Activated CD4-positive, alpha-beta T cell treated with anti-CD3 and anti-CD28 coated beads, Interleukin-2, amount 50 U/mL, for 24 hours (primary cell): ENCODE measurements at places on chromosomes 7 and 10.

DNA sequence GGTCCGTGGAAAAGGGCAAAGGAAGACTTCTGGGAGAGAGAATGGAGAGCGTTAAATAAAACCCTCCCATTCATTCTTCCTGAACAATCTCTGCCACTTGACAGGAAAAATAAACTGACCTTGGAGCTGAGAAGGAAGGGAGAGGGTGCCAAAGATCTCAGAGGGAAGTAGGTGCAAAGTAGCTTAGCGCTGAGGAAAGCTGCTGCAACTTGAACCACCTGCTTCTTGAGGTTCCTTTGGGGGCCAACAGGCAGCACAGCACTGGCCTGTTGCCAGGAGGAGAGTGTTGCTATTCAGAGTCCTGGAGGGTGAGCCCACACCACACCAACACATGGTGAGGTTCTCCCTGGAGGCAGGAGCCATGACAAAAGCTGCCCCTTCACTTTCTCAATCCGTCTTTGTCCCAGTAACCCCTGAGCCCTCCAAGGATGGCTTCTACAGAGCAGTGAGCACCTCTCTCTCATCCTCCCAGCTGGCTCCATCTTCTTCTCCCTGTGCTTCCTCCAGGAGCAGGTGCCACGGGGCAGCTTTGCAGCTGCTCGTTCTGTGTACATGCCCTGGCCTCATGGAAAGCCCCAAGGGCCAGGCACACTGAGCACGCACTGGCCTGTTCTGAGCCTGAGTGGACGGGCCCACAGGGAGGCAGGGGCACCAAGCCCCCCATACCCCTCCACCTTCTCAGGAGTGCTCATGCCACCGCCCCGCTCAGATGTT lies 101.3 kb downstream of the STRA8 start:
- no peak for DNase-seq

- no peak for DNase-seq
Measured at GRCh38 chr10:123884907-123885381, 6.7 kb downstream of the CPXM2 start.

DNA sequence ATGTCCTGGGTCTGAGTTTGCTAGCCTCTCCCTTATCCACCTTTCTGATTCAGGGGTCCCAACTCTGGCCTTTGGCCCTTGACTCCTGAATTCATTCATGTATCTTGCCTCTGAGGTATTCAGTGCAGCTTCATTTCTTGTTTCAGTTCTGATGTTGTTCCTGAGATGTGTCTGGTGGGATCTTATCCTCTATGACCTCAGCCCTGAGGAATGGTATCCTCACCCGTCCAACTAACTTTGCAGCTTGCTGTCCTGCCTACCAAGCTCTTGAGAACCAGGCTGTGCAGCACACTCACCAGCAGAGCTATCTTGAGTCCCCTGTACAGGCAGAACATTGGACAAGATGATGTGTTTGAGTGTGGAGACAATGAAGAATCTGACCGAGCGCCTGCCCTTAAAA lies 13.8 kb downstream of the SUFU start:
- no peak for DNase-seq

DNA sequence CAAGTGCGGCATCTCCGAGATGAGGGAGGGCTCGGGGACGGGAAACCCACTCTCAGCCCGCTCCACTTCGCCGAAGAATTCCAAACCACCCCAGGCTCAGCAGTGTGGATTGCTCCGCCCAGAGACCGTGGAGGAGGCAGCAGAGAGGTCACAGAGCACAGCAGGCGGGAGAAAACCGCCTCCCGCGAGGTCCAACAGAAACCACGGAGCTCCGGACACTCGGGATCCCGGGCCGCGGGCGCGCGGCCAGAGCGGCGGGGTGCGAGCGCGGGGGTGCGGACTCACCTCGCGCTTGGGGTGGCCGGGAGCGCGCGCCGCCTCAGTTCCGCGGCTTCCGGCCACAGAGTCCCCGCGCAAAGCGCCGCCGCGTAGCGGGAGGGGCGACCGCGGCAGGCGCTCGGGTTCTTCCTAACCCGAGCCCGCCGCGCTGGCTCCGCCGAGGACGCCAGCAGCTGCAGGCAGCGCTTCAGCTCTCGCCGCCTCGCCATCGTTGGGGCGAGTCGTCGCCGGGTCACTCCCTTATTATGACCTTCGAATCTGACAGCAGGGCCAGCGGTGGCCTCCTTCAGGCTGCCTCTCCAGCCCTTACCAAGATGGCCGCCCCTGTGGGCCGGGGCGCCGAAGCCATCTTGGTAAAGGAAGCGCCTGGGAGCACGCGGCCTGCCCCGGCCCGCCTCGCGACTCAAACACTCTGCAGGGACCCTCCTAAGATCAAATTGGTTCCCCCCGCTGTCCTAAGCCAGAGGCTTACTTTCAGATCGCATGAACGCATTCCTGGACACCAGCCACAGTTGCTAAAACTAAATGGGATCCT lies at the start of gene NAPEPLD:
Gene NAPEPLD, minus strand, starts transcription at position 106 of the 814 bp plus-strand sequence. CDS start 20,323 bp downstream, outside the sequence.
- peak; percentile 69 for DNase-seq

GRCh38 chr7:130872756-130873448 lies 138.9 kb upstream of the KLF14 start:
- DNase-seq, result no peak

- DNase-seq, result no peak
Measured at GRCh38 chr10:86258499-86258898, 108.1 kb downstream of the GRID1 start.

GRCh38 chr7:2131341-2131740 lies 101.4 kb downstream of the MAD1L1 start:
- no peak for DNase-seq

GRCh38 chr7:70953331-70953741 lies 178.6 kb upstream of the GALNT17 start:
- no peak for DNase-seq

- no peak for DNase-seq
Measured at GRCh38 chr7:81769891-81770727, at the start of gene HGF. Gene HGF (minus strand): TSS chr7:81770047. CDS start chr7:81769971, 76 bp downstream.

DNA sequence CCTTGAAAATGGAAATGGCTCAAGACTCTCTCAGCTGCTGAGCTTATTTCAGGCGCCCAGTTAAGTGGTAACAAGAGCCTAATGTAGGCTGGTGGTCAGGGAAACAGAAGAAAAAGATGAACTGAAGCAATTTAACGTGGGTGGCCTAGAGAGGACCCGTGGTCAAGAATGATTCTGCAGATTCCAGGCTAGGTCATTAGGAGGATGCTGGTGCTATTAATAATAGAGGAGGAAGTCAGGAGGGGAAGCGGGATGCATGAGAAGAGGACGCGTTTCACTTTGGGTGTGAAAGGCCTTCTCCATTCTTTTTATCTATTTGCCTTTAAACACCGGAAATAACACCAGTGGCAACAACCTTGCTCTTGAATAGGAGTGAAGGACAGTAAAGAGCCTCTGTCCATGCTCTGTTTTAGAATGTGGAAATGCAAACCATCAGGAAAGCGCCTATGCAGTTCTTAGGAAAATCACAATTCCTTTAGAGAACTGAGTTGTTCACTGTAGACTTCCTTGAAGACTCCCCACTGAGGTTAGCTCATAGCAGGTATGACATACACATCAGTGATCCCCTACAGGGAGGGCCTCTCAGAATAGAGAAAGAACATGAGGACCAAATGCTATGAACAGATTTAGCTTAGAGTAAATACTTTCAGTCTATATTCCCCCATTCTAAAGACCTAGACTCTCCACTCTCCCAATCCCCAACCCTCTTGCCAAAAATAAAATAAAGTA lies 8.6 kb downstream of the LIPA start:
- DNase-seq, result no peak

DNA sequence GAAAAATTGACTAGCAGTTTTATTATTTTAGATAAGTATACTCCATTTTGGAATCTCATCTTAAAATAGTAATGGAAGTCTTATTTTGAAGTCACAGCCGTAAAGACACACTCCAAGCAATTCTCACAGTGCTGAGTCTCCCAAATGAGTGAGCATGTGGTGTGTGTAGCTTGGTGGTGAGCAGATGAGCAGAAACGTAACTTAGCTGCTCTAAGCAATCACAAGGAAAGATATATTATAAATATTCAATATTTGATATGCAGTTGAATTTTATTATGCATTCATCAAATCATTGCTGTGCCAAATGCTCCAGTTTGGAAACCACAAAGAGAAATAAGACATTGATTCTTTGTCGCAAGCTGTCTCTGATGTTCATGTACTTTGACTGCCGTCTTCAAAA lies 61.2 kb downstream of the CSTF2T start:
- no peak for DNase-seq

DNA sequence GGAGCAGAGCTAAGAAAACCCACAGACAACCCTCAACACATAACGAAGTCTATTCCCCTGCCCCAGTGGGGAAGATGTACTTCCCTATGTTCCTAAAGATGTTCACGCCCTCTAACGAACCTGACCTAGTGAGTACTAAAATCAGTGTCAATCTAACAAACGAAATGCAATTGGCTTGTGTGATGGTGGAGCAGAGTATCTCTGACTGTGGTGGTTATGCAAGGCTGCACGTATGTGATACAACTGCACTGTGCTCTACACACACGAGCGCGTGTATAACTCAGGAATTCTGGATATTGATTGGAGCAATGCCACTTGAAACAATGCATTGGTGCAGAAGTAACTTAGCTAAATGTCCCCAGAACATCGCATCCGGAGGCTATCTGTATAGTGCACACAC lies 1.3 kb downstream of the ANKRD16 start:
- no peak for DNase-seq

DNA sequence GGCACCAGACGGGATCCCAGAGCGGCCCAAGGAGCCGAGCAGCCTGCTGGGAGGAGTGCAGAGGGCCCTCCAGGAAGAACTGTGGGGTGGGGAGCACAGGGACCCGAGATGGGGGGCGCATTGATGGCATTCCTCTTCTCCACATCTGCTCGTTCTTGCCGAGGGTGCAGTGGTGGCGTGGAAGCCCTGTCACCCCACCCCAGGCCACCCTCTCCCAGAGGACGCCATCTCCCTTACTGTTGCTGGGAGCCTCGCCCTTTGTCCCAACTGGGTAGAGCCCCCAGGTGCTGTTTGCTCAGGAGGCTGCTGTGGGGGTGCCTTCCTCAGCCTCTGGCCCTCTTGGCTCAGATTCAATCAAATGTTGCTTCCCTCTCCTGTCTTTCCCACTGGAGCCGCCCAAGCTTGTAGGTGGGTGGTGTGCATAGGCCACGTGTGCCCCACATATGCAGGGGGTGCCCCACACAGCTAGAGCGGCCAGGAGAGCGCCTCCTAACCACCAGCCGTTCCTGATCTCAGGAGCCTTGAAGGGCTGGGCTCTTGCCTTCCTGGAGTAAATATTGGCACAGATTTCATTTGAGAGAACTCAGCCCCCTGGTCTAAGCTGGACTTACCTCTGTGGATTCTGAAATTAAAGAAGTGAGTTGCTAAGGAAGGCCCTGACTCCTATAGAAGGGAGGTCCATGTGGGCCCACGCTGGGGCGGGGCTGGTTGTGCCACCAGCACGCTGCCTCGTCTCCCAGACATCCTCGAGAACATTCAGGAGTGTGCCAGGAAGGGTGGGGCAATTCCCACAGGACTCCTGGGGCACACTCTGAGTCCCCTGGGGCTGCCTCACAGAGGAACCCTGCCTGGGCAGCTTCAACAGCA lies 39.2 kb downstream of the ZNF467 start:
- DNase-seq, result no peak

GRCh38 chr7:105011141-105011830 lies 2.7 kb upstream of the KMT2E start:
- no peak for DNase-seq

DNA sequence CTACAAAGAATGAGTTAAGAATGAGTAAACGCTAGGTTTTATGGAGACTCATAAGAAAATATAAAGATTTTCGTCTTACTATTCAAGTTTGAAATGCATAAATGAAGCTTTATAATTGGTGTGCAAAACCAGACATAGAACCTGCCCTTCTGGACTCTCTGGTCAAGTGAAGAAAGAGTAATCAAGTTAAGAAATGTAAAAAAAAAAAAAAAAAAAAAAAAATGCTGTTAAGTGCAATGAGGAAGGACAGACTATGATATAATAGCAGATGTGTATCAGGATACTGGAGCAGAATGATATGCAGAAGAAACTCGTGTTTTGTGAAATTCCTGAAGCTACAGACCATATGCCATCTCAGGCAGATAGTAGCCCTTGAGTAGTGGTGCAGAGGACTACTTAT lies 5.6 kb downstream of the PCGF5 start:
- DNase-seq, result no peak

GRCh38 chr7:116528008-116528789 lies 3.4 kb downstream of the CAV1 start:
- no peak for DNase-seq

GRCh38 chr7:129970816-129971215 lies 18.1 kb upstream of the UBE2H start:
- DNase-seq, result no peak

DNA sequence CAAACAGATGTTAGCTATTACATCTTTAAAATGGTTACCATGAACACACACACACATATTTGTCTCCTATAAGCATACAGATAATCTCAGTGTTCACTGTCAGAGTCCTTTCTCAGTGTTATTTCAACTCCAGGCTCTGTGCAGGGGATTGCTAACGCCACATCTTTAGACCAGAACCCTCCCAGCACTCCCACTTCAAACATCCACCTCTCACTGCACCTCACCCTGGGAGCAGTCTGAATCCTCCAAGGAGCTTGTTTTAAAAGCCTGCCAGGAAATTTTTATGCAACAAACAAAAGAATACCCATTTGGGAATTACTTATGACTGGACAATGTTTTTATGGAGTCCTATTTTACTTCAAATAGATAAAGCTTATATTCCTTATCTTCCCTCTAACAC lies 107.4 kb downstream of the PARD3 start:
- DNase-seq, result no peak

- no peak for DNase-seq
Measured at GRCh38 chr10:29344073-29344820, 55.4 kb downstream of the LYZL1 start.

GRCh38 chr10:12344375-12345110 lies 4.8 kb upstream of the CAMK1D start:
- DNase-seq, result no peak

GRCh38 chr10:101646364-101646763 lies 48.6 kb downstream of the FBXW4 start:
- no peak for DNase-seq

- peak; percentile 4 for DNase-seq
Measured at GRCh38 chr10:1149793-1150637, 93.8 kb downstream of the WDR37 start.

DNA sequence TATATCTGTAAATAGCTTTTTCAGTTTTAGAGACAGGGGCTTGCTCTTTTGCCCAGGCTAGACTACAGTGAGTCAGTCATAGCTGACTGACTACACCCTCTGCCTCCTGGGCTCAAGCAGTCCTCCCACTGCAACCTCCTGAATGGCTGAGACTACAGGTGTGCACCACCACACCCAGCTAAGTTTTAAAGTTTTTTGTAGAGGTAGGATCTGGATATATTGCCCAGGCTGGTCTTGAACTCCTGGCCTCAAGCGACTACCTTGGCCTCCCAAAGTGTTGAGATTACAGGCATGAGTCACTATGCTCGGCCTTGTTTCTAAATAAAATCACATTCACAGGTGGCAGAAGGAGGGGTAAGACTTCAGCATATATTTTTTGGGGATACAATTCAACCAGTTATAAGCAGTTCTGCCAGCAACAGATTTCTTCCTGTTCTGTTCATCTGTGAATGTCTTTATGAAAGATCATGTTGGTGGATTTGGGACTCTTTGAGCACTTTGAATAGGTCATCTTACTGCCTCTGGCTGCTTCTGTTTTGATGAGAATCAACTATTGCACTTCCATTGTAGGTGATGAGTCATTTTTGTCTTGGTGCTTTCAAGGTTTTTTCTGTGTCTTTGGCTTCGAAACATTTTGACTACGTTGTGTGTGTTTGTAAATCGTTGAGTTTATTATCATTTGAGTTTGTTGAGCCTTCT lies 15.7 kb downstream of the RBM33 start:
- DNase-seq, result no peak
